MCF 10A (cell line): ENCODE measurements at places on chromosomes 5 and 9. TPM values are rescaled to one million over a fixed set of nuclear protein-coding genes. Genes with fewer than 3 reads are reported as not detected.
A peak's percentile ranks its signal among the peaks of the same experiment; 100 is the strongest.

GRCh38 chr9:37144762-37145161, 24.4 kb downstream of the ZCCHC7 start:
- DNase-seq: peak; percentile 1

SPINK7 gene
- not detected in 2 replicates for total RNA-seq

DNA sequence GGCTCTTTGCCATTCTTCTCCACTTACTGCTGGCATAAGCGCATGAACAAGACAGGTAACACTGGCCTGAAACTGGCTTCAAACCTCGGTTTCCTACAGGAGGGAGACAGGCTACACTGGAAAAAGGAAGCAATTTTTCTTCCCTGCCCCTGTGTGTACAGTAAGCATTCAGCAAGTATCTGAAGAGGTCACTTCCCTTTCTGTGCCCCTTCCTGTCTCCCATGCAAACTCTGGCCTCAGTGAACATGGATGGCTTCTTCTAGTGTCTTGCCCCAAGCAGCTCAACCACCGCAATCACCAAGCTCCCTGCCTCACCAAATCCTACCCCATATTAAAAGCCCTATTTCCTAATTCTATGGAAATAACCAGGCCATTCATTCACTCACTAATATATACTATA, 42.4 kb downstream of the SERINC5 start:
- no peak for DNase-seq

DNA sequence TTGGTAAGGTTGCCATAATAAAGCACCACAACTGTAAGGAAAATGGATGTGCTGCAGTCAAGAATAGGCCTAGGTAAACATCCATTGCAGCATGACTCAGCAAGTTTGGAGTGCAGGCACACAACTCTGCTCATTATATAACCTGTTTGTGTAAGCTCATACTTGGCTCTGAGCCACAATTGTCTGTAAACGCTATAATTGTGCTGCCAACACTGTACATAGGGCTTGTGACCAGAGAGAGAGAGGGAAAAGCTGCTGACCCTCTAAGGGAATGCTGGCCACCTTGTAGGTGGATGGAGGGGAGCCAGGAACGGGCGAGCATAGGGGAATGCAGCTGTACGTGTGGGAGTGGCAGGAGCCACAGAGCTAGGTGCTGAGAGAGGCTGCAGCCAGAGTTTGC, 2186.5 kb upstream of the ACO1 start:
- DNase-seq: peak; percentile 27

GRCh38 chr5:178176791-178177190, 10.4 kb downstream of the GMCL2 start:
- no peak for DNase-seq

- no peak for DNase-seq
Observed at GRCh38 chr5:172736508-172737135, 34.4 kb downstream of the DUSP1 start.

DNA sequence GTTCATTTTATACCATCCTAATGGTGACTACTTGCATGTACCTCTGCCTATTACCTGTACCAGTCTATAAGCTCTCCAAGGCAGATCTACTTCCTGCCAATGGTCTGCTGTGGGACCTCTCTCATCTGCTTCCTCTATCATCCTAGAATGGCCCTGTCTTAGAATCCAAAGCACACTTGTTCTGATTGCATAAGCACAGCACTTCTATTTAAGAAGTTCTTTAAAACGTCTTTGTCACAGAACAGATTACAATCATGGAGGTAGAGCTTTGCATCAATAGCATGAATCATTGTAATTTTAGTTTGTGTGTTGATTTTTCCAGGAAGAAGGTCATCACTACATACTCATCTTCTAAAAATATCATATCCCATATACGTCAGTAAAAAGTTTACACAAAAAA, 131.8 kb upstream of the ACOT12 start:
- peak; percentile 41 for DNase-seq

- DNase-seq: no peak
Observed at GRCh38 chr9:132018957-132019405, 60.7 kb downstream of the MED27 start.

RETREG1 gene
- 4.9 and 5.3 TPM in 2 replicates for total RNA-seq

- DNase-seq: no peak
Observed at GRCh38 chr9:79568337-79569101, 3.2 kb upstream of the TLE4 start.

- no peak for DNase-seq
Observed at GRCh38 chr9:114930056-114930812, at the start of gene TNFSF8. TSS of gene TNFSF8 (minus strand) at chr9:114930591. CDS start at chr9:114930303, 288 bp downstream.

- no peak for DNase-seq
Observed at GRCh38 chr9:84573083-84573482, 96.4 kb upstream of the NTRK2 start.

- DNase-seq: peak; percentile 55
Observed at GRCh38 chr5:43616535-43616934, 13.6 kb downstream of the NNT start.

GRCh38 chr5:119353686-119354366, 2.0 kb upstream of the TNFAIP8 start:
- DNase-seq: no peak

- DNase-seq: no peak
Observed at GRCh38 chr5:93636837-93637236, 53.8 kb downstream of the NR2F1 start.

PCDH12 gene
- 0.07 TPM in 1 of 2 replicates, not detected in the other for total RNA-seq

DNA sequence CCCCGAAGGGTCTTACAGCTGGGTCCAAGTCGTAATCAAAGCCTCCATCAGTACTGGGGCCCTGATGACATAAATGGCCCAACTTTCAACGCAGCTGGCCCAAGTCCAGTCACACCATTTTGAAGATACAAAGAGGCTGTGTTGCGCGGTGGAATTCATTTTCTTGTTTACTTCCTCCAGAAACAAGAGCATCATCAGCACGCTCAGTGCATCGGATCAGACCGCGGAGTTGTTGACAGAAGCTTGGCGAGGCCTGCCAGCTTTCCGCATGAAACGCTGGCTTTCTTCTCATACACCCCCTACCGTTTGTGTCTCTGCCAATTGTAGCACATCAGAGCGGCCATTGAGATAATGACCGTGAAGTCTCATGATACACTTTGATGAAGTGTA, 101.7 kb upstream of the SPATA31D4 start:
- no peak for DNase-seq

COL23A1 gene
- 0.10 TPM in 1 of 2 replicates, not detected in the other for total RNA-seq
